Stimulated activated CD8-positive, alpha-beta memory T cell treated with anti-CD3 and anti-CD28 coated beads, Interleukin-15, amount 100 ng/mL, for 24 hours (primary cell): ENCODE measurements at places on chromosomes 2 and 18.

DNA sequence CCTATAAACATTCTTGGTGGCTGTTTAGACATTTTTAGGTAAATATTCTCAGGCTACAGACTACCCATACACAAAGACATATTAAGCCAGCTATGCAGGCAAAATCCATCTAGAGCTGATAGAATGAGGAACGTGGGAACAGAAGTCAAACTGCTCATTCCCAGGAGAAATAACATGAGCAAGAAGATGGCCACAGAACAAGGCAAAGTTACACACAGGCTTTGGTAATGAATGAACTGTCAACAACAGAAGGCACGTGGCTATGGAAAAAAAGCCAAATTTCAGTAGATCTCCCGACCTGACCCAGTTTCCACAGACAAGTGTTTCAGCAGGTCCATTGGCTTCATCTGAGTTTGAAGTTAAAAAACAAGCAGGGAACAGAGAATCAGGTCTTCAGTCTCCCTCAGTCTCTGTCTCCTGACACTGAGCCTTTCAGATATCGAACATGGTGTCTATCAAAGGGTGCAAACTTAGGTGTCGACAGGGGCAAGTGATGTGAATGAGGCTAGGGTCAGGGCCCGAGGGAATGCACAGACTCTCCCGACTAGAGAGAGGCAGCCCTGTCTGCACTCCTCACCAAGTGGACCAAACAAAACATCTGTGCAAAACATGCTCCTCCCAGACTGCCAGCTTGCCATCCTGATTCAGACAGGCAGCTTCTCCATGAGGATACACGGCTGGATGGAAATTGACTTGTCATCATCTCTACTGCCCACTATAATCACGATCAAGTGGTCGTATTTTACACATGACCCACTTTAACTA is 25.9 kb downstream of the SIGLEC15 start:
- no peak for DNase-seq

- DNase-seq: no peak
Measured at GRCh38 chr18:9861157-9861556, 24.6 kb upstream of the TXNDC2 start.

GRCh38 chr18:22099925-22100324 is 69.5 kb upstream of the GATA6 start:
- no peak for DNase-seq

DNA sequence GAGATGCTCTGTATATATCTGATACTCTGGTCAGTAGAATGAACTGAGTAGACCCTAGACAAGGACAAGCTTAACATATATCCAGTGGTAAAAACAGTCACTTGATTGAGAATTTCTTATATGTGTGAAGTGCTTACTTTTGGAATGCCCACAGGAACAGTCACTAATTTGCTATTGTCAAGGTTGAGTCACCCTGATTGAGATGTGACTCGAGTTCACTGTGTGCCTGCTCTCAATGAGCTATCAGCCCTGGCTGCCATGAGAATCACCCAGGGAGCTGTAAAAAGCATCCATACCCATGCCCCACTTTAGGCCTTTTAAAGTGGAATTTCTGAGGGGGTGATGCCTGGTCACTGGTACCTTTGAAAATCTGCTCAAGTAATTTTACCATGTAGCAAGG is 283.7 kb downstream of the SUCLG1 start:
- no peak for DNase-seq

DNA sequence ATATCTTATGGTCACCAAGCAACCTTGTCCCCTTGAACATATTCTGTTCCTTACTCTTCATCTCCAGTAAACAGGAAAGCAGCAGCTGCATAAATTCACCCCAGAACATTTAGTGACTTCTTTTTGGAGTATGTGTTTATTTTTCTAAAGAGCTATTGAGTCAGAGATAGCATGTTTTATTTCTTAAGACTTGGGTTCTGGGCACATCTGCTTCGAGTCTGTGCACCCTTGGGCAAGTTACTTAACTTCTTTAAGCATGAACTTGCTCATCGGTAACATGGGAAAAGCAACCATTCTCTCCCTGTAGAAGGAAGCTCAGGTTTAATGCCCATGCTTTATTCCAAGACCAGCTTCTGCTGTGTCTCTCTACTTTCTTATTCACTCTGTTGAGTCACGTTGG is 309.3 kb upstream of the MEX3C start:
- no peak for DNase-seq

DNA sequence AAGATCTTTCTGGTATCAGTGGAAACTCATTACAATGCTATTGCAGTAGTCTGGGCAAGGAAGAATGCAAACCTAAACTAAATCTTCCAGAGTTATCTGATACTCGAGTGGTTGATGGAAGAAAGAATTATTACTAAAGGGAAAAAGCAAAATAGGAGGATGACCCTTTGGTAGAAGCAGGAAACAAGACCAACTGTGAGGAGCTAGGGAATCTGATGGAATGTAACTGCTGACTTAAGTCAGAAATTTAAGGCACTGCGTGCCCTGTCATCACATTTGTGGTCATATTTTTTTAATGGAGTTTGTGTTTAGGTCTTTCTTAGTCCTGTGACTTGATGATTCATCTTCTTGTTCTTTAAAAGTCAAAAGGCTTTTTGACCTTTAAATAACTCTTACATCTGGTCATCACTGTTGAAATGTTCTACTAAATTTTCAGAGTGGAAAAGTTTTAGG is 36.5 kb upstream of the ARMC9 start:
- DNase-seq: no peak

DNA sequence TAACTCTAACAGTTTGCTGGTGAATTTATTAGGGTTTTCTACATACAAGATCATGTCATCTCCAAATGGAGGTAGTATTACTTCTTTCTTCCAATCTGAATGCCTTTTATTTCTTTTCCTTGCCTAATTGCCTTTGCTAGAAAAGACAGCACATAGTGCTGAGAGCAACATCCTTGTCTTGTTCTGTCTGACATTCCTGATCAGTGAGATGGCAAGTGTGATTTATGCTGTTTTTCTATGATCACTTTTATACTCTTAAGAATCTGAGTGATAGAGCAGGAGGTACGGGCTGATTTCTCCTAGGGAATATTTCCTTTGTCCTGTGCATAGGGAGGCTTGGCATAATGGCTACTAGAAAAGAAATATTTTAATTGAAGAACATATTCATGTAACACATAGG is 17.3 kb downstream of the LYPD6B start:
- no peak for DNase-seq

- DNase-seq: no peak
Measured at GRCh38 chr2:105254531-105255210, 13.1 kb downstream of the GPR45 start.

DNA sequence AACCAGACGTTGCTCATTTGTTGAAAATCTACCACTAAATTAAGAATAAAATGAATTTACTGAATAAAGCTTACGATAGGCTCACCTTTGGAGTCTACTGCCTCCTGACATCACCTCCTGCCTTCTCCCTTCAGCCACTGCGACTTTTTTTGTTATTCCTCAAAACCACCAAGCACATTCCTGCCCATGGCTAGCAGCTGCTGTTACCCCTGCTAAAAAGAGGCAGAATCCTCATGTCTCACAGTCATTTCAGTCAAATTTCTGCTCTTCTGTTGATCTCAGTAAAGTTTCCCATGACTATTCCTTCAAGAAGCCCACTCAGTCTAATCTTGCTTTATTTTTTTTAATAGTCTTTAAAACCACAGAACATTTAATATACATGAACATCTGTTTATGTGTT is 40.8 kb upstream of the ANKRD62 start:
- no peak for DNase-seq

GRCh38 chr2:100320547-100321178 is 1.6 kb downstream of the LONRF2 start:
- no peak for DNase-seq

DNA sequence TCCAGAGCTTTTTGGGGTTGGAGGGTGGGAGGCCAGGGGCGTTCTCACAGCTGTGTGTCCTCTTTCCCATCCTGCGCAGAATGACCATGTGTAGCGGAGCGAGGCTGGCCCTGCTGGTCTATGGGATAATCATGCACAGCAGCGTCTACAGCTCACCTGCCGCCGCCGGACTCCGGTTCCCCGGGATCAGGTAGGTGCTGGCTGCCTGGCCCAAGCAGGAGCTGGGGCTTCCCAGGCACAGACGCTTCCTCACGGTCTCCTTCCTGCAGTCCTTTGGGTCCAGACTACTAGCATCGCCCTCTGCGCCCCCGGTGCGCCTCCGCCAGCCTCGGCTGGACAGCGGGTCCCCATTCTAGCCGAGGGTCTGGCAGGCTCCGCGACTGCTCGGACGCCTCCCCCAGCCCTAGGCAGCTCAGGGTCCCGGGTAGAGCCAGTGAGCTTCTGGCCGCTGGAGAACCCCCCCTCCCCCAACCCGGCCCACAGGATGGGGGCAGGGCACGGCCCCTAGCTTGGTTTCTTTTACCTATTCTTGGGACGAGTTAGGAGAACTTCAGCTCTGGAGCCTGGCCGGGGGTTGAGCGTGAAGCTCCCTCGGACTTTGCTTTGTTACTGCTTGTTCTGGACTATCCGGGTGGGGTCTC is 756 bp downstream of the ADCYAP1 start:
- no peak for DNase-seq

DNA sequence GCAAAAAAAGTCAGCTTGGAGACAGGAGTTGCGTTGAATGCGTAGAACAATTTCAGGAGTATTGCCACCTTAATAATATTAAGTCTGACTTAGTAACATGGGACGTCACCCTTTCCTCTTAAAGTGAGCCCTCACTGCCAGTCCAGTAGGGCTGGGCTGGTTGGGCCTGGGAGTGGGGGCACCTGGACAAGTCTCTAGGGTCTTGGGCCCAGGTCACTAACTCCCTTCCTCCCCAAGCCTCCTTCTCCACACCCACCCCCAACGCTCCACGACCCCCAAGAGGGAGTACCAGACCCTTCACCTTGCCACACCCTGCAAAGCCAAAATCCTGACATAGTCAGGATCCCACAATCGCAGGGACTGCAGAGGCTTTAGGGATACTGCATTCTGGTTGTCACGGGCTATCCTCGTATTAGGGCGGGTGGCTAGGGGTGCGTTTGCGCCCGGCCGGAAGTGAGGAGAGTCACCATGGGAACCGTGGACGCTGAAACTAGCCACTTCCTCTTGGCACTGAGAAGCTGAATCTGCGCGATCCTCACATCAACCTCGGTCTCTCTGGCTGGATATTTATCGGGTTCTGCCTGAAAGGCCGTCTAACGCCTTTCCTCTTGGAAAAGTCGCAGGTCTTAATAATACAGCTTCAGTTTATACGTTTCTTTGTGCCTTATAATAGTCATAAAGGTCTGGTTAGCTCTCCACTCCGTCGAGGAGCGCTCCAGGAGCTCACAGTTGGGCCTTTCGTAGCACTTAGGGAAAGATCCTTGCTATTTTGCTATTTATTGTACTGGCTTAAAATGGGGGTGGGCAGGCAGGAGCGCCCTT is 10.3 kb upstream of the CXXC1 start:
- peak; percentile 43 for DNase-seq

DNA sequence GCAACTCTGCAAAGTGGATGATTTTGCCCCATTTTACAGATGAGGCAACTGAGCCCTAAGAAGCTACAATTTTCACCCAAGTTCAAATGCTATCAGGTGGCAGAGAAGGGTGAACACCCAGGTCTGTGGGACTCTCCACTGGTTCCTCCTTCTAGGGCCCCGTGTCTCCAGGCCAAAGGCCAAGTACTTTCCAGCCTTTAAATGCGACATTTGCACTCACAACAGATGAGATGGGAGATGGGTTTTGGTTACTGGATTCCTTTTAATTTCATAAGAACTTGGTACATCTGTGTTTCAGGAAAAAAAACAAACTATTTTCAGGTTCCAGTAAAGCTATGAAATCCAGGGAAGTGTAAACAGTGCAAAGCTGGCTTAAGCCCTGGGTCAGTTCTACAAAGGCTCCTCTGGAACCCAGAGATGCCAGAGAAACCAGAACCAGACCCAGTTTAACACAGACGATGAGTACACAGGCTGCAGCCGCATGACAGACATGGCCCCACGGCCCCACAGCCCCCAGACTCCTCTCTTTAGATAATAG is 361.7 kb downstream of the ANAPC1 start:
- no peak for DNase-seq

GRCh38 chr2:23380562-23381065 is 4.4 kb upstream of the KLHL29 start:
- DNase-seq: no peak

DNA sequence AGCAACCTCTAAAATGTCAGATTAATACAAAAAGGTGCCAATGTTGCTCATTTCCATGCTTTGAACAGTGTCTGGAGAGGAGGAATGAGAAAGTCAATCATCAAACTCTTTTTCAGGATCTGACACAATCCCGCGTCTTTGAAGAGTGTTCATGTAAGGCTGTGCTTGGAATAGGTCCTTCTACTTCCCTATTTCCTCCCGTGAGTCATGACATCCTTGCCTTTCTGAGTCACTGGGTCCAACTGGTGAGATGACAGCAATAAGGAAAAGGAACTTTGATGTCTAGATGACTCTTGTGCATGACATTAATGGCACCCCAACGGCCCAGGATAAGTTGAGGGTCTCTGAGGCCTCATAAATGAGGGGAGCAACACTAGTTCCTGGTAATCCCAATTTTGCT is 109.0 kb upstream of the CELF4 start:
- no peak for DNase-seq

DNA sequence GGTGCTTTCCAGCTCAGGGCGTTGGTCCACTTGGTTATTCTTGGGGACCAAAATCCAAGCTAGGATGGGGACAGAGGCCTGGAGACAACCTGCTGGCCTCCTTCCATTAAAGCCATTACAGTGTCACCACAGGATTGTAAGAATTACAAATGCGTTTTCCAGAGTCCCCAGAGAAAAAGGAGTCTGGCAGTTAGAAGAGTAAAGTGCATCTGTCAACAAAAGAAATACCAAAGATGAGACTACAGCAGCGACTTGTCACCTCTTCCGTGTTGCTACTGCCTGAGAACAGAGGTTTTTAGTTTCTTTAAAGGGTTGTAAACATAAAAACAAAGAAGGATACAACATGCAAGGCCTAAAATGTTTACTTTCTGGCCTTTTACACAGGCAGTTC is 235.7 kb downstream of the AGAP1 start:
- DNase-seq: no peak

DNA sequence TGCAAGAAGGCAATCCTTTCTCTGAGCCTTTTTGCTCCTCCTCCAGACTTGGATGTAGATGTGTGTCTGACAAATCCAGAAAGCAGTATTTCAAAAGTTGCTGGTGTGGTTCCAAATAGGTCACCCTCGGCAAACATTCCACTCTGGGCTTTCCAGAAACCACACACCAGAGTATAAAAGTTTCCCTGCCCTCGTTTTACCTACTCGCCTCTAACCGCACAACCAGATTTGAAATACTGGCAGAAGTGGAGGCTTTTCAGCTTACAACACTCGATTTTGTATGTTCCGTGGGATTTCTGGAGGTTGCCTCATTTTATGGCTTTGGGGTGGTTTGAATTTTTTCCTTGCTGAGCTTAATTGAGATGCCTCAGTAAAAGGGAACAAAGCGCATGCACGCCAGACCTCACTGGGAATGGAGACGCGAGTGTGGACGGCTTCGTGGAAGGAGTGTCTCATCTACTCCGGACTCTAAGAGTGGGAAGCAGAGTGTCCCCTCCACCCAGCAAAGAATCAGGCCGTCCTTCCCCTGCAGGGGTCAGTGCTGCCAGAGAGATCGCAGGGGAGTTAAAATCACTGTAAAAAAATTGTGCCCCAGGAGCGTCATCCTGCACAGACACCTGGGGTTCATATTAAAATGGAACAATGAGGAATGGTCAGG is 44.0 kb upstream of the RPL31 start:
- no peak for DNase-seq
